ENCODE measurements at places on chromosomes 6 and 20. TPM values are rescaled to one million over a fixed set of nuclear protein-coding genes. Genes with fewer than 3 reads are reported as not detected.

- H3K27me3 ChIP-seq: peaks cover 11% of the 10 kb centered on the region
- peak; percentile 24 for DNase-seq
- H3K4me3 ChIP-seq: no peak overlapping the region
- no peaks in the 10 kb centered on the region for H3K36me3 ChIP-seq
- no peaks in the 10 kb centered on the region for H3K4me1 ChIP-seq
Measured at GRCh38 chr20:46206025-46206424, 87.9 kb downstream of the CD40 start.

GRCh38 chr6:114039841-114040240 is 68.9 kb upstream of the HDAC2 start:
- H3K27ac ChIP-seq: no peak overlapping the region
- no peaks in the 10 kb centered on the region for H3K36me3 ChIP-seq
- no peaks in the 10 kb centered on the region for H3K4me1 ChIP-seq
- H3K4me3 ChIP-seq: no peak overlapping the region
- H3K27me3 ChIP-seq: no peaks in the 10 kb centered on the region

GRCh38 chr6:35173044-35173426 is 31.9 kb upstream of the TCP11 start:
- no peak for DNase-seq
- H3K36me3 ChIP-seq: no peaks in the 10 kb centered on the region
- no peaks in the 10 kb centered on the region for H3K4me1 ChIP-seq
- no peak overlapping the region for H3K4me3 ChIP-seq
- no peaks in the 10 kb centered on the region for H3K27me3 ChIP-seq

DNA sequence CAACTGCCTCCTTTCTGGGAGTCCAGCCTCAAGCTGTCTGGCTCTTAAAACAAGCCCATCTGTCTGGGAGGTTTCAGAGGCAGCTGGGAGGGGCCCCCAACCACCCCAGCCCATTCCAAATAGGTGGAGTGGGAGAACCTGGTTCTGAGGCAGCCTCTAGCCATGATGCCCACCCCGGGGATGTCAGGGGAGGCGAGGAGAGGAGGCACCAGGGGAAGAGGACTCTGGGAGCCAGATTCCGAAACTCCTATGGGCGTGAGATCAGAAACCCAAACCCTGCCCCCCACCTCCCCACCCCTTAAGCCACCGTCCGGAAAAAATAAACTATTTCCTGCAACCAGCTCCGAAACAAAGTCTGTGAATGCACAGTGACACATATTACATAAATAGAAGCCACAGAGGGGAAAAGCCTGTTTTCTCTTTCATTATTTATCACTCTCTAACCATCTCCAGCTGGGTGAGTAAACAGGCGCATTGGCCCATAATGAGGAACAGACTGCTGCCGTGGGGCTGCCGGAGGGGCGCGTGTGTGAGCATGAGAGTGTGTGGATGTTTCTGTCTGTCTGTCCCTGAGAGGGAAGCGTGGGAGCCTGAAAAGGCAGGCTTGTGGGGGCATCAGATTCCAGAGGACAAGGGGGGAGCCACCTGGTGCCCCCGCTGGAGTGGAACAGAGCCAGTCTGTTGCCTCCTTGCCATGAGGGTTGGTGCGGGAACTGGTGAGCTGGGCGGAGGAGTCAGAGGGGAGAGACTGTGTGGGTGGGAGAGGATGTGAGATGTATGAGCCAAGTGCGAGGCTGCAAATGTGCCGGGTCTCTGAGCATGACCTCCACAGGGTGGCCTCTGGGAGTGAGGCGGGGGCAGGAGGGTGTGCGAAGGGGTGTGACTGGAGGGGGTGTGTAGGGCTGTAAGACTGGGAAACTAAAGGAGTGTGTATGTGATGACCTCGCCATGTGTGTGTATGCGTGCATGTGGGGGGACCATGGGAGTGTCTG is 14.3 kb upstream of the FOXP4 start:
- H3K27me3 ChIP-seq: no peaks in the 10 kb centered on the region
- DNase-seq: no peak
- peak overlapping the region; percentile 40 for H3K4me3 ChIP-seq
- H3K4me1 ChIP-seq: peaks cover 16% of the 10 kb centered on the region

- H3K27ac ChIP-seq: no peak overlapping the region
- no peaks in the 10 kb centered on the region for H3K27me3 ChIP-seq
- DNase-seq: no peak
- H3K4me1 ChIP-seq: no peaks in the 10 kb centered on the region
Measured at GRCh38 chr6:135266675-135267074, 85.6 kb downstream of the MYB start.

DNA sequence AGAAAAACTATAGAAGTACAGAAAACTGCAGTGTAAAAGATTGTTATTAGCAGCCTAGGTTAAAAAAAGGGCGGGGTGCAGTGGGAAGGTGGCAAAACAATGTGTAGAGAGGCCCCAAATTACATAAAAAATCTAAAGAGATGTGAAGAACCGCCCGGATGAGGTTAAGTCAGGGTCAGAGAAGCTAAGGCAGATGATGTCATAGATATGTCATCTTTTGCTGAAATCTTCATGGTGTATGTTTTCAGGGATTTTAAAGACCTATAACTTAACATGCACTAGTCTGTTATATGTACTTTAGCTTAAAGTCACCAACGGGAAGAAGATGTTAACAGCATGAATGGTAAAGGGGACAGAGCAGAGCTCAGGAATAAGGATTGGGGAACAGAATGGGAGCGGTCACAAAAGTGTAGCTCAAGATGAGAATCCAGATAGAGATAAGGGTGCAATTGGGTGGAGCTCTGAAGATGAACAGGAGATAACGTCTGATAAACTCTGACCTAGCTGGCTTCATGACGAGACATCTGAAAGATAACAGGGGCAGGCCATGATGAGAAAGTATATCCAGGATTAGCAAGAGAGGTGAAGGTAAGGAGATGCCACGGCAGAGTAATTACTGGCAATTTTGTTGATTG is 83.4 kb downstream of the TFAP2A start:
- no peaks in the 10 kb centered on the region for H3K27me3 ChIP-seq
- no peaks in the 10 kb centered on the region for H3K36me3 ChIP-seq
- DNase-seq: no peak
- no peak overlapping the region for H3K4me3 ChIP-seq
- H3K4me1 ChIP-seq: no peaks in the 10 kb centered on the region

DNA sequence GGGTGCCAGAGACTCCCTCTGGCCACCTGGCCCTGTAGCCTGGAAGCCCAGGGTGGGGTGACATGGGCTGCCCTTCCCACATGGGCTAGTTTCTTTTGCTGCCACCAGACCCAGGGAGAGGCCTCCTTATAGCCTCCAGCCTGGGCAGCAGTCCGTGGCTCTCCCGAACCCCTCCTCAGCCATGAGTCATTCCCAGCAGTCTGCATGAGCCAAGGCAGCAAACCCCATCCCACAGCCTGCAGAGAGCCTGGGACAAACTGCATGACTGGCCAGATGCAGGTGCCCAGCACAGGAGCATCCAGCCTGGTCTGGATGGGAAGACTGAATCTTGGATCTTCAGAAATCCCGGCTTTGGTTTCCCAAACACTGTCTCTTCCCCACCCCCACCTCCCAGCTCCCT is 75.7 kb downstream of the MRPL14 start:
- H3K4me3 ChIP-seq: no peak overlapping the region
- H3K27me3 ChIP-seq: no peaks in the 10 kb centered on the region
- no peaks in the 10 kb centered on the region for H3K36me3 ChIP-seq
- H3K27ac ChIP-seq: peak overlapping the region; percentile 84
- peaks cover 42% of the 10 kb centered on the region for H3K4me1 ChIP-seq

DNA sequence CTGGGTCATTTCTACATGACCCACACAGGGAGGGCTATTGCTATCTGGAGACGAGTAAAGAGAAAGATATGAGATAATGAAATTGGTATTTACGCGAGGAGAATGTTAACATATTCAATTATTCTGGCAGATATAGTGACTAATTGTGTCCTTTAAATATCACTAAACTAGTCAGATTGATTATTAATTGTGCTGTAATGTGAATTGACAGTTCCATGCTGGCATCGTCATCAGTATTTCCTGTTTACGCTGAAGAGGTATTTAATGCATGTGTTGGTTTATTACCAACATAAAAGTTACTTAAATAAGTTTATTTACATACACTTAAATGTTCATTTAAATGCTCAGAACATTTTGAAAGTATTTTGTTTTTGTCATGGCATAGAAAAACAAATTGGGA is 35.7 kb upstream of the OGFRL1 start:
- no peak for DNase-seq
- no peaks in the 10 kb centered on the region for H3K27me3 ChIP-seq
- peaks cover 7% of the 10 kb centered on the region for H3K4me1 ChIP-seq
- H3K36me3 ChIP-seq: no peaks in the 10 kb centered on the region

DNA sequence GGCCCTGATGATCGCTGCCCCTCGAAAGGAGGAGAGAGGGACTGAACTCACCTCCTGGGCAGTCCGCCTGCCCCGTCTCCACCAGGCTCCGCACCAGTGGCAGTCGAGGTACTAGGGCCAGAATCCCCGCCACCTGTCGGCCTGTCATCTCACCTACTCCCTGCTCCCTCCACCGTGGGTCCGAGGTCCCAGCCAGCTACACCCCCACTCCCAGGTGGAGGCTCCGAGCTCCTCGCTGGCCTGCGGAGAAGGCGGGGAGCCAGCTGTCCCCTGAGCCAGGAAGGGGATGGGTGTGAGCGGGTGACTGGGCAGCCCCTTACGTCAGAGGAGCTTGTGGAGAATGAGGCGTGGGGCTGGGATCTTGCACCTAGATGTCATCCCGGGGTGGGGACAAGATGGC is 1066.5 kb upstream of the MANEA start:
- H3K4me3 ChIP-seq: no peak overlapping the region
- H3K36me3 ChIP-seq: peaks cover 3% of the 10 kb centered on the region
- no peak overlapping the region for H3K27ac ChIP-seq
- no peaks in the 10 kb centered on the region for H3K4me1 ChIP-seq
- no peak for DNase-seq

GRCh38 chr6:1589208-1589607 is 20.5 kb upstream of the FOXC1 start:
- no peak overlapping the region for H3K4me3 ChIP-seq
- H3K36me3 ChIP-seq: no peaks in the 10 kb centered on the region
- DNase-seq: peak; percentile 17
- no peaks in the 10 kb centered on the region for H3K27me3 ChIP-seq
- H3K27ac ChIP-seq: peak overlapping the region; percentile 52

- no peak overlapping the region for H3K4me3 ChIP-seq
- no peaks in the 10 kb centered on the region for H3K27me3 ChIP-seq
- no peaks in the 10 kb centered on the region for H3K4me1 ChIP-seq
- H3K27ac ChIP-seq: no peak overlapping the region
Measured at GRCh38 chr6:167073679-167074274, 49.1 kb upstream of the CCR6 start.

- DNase-seq: no peak
- no peaks in the 10 kb centered on the region for H3K27me3 ChIP-seq
- H3K36me3 ChIP-seq: no peaks in the 10 kb centered on the region
Measured at GRCh38 chr6:4172368-4172767, 37.0 kb upstream of the ECI2 start.

- no peaks in the 10 kb centered on the region for H3K4me1 ChIP-seq
- H3K4me3 ChIP-seq: no peak overlapping the region
- no peak for DNase-seq
- no peak overlapping the region for H3K27ac ChIP-seq
- H3K27me3 ChIP-seq: no peaks in the 10 kb centered on the region
Measured at GRCh38 chr6:1346101-1346500, 34.2 kb downstream of the FOXQ1 start.

DNA sequence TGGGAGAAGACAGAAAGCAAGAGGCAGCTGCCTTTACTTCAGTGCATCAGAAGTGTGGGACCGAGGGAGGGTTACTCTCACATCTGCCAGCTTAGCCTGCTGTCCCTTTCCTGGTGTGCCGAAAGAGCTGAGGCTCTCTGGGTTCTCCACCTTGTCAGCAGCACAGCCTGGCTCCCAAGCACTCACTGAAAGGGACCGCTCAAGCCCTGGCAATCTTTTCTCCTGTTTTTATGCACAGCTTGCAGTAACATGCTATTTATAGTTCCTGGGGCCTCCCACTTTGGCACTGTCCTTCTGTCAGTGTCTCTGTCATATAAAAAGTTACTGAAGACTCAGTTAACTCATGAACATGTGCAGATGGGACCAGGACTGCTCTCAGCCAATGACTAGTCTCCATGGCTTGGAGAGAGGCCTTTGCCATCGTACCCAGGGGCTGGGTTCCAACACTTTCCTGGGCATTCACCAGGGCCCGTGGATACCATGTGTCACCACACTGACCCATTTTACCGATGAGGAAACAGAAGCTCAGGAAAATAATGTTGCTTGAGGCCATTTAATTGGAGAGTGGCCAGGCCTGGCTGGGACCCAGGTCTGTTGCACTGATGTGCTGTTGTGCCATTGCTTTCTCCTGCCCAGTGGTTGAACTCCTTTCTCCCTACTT is 46.2 kb downstream of the PANK2 start:
- no peak overlapping the region for H3K4me3 ChIP-seq
- no peak for DNase-seq
- H3K36me3 ChIP-seq: no peaks in the 10 kb centered on the region
- no peaks in the 10 kb centered on the region for H3K4me1 ChIP-seq

GRCh38 chr6:74715355-74716085 is 490.3 kb downstream of the COL12A1 start:
- H3K4me3 ChIP-seq: no peak overlapping the region
- no peak for DNase-seq
- no peak overlapping the region for H3K27ac ChIP-seq
- H3K4me1 ChIP-seq: no peaks in the 10 kb centered on the region
- no peaks in the 10 kb centered on the region for H3K27me3 ChIP-seq

- no peaks in the 10 kb centered on the region for H3K27me3 ChIP-seq
- H3K36me3 ChIP-seq: no peaks in the 10 kb centered on the region
- no peak overlapping the region for H3K4me3 ChIP-seq
Measured at GRCh38 chr6:111406200-111406721, 76.8 kb downstream of the REV3L start.

DNA sequence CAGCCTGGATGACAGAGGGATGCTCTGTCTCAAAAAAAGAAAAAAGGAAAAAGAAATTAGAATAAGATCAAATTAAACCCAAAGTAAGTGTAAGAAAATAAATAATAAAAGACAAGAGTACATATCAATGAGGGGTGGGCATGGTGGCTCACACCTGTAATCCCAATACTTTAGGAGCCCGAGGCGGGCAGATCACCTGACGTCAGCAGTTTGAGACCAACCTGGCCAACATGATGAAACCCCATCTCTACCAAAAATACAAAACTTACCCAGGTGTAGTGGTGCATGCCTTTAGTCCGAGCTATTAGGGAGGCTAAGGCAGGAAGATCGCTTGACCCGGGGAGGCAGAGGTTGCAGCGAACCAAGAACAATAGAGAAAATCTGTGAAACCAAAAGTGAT is 14.9 kb upstream of the STAU1 start:
- no peak overlapping the region for H3K27ac ChIP-seq
- no peaks in the 10 kb centered on the region for H3K4me1 ChIP-seq
- no peaks in the 10 kb centered on the region for H3K27me3 ChIP-seq
- no peaks in the 10 kb centered on the region for H3K36me3 ChIP-seq
- H3K4me3 ChIP-seq: no peak overlapping the region

- DNase-seq: no peak
- no peaks in the 10 kb centered on the region for H3K27me3 ChIP-seq
- H3K4me3 ChIP-seq: no peak overlapping the region
- H3K27ac ChIP-seq: no peak overlapping the region
Measured at GRCh38 chr6:37667050-37667814, 30.5 kb downstream of the MDGA1 start.

The ADGRF1 gene
- total RNA-seq: 3.5 TPM

The ADTRP gene
- 2.9 TPM for total RNA-seq

The VGLL2 gene
- not detected for total RNA-seq

The KHDRBS2 gene
- not detected for total RNA-seq

The ID1 gene
- total RNA-seq: 156 TPM

The TREM2 gene
- total RNA-seq: 31.6 TPM

The RAB32 gene
- 36.7 TPM for total RNA-seq

The TCF15 gene
- 0.44 TPM for total RNA-seq

The ZKSCAN8 gene
- 21.9 TPM for total RNA-seq

The PARD6B gene
- total RNA-seq: 1.4 TPM

The BNIP5 gene
- total RNA-seq: under 0.01 TPM

The BTN1A1 gene
- not detected for total RNA-seq

The LY6G5C gene
- total RNA-seq: 0.33 TPM

The HLA-A gene
- 617 TPM for total RNA-seq

The SEL1L2 gene
- not detected for total RNA-seq

All from breast epithelium (tissue), 4 donors.